Activated CD8-positive, alpha-beta memory T cell treated with anti-CD3 and anti-CD28 coated beads for 4 hours (primary cell): ENCODE measurements at places on chromosomes 16 and 17.

GRCh38 chr16:8959921-8960787, 3.6 kb downstream of the USP7 start:
- no peak for DNase-seq

DNA sequence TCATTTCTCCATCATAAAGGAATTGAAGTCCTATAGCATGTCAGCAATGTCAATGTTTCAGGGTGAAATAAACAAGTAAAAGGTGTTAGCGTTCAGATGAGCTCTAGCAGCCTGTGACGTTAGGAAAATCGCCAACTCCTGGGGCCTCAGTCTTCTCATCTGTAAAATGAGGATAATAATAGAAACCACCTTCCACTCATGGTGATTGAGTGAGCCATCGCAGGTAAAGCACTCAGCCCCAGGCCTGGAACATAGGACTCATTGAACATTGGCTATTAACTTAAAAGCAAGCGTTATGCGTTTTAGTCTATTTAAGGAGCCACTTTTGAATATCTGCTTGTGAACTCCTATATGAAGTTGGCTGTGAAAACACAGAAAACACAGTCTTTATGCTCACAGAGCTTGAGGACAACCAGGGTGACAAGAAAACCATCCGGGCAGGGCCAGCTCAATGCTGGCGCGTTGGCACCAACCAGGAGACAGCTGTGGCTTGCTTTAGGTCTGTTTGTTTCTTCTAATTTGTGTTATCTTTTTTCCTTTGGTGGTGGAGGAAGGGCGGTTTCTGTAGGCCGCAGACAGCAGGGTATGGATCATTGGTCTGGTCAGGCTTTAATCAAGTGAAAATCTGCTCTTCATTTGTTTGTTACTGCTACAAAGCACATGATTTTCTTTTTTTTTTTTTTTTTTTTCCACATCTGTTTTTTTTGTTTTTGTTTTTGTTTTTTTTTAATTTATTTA, 35.7 kb upstream of the MED9 start:
- no peak for DNase-seq

DNA sequence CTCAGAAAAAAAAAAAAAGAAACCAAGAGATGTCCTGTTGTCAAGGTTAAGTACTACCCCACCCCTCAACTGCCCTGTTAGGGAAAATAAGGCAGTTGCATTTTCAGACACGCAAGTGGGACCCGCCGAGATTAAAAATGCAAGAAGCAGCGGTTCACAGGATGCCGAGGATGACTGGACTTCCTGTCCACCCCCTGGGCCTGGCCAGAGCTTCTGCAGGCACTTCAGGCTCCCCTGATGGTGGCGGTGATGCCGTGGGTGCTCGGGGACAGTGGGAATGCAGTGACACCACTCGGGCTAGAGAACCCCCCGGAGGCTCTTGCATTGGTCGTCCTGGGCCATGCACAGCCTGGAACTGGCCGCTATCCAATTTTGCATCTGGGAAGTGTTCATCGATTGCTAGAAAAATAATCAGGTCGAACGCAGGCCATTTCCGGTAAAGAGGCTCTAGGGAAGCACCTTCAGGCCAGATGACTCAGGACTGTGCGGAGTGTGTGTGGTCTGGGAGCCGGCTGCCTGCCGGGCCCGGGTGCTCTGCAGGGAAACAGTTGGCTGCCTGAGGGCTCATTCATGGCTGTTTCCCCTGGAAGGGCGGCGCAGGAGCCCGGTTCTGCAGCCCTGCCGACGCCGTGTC, 13.4 kb upstream of the CRISPLD2 start:
- no peak for DNase-seq

- no peak for DNase-seq
Measured at GRCh38 chr17:81153340-81153803, 11.9 kb upstream of the PVALEF start.

DNA sequence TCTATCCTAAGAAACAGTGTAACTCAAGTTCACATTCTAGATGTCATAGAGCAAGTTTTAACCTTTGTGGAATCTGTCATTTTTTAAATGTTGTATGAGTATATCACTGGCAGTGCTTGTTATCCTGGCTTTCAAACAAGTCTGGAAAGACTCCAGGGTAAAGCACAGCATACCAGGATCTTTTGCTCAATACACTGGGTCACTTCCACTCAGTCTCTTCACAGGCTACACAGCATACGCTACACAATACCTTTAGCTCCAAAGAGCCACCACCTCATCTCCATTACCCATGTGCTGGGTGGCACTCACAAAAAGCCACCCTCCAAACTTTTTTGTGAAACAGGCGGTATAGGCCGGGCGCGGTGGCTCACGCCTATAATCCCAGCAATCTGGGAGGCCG, 69.5 kb downstream of the PARN start:
- no peak for DNase-seq

- DNase-seq = no peak
Measured at GRCh38 chr17:75561927-75562603, 25.5 kb upstream of the MYO15B start.

DNA sequence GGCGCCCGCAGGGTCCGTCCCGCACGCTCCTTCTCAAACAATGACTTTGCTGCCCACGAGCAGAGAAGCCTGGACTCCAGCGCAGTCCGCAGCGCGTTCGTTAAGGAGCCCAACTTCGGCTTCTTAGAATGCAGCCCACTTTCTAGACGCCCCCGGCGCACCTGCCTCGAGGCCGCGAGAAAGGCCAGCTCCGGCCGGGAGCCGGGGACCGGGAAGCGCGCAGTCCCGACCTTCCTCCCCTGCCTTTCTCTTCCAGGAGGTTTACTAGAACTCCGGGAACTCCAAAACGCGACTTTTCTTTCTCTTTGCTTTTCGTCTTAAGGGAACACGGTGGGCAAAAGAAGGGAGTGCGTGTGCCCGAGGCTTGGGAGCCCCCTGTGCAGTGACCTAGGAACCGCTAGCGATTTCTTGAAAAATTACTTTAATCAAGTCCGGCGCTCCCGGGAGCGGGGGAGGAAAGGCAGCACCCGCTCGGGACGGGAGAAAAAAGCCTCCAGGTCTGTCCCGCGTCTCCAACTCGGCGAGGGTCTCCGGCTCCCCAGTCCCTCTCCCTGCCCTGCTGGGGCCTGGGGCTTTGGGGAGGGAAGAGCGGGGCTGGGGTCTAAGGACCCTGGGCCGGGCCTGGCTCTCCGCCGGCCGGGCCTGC, 2.6 kb downstream of the HNF1B start:
- no peak for DNase-seq

DNA sequence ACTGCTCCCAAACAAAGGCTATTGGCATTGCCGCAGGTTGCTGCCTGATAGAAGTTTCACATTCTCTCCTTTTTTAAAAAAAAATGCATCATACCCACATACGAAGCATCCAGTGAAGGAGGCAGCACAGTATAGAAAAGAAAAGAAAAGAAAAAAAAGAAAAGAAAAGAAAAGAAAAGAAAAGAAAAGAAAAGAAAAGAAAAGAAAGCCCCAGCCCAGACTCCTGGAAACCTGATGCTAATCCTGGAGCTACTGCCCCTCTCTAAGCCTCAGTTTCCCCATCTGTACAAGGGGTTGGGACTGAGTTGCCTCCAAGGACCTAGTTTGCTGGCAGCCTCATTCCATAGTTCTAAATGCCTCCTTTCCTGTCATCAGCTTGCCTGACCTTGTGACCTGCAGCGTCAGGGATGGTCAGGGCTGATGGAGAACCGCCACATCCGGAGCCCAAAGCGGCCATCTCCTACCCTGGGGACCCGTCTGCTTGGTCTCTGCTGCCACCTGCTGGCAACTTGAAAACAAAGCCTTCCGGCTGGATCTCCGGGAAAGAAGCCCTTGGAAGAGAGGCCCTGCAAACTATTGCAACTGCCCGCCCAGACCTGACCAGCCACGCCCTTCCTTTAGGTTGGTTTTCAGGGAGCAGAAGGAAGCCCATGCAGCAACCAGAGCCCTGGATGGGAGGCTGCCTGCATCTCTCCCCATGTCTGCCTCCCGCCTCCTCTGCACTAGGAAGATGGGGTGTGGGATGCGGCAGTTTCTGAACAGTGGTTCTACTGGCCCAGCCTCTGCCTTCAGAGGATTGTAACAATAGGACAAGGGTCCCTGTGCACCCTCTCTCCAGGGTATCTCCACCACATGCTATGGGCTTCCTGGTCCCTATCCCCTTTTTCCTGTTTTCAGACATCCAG, 13.0 kb downstream of the AIPL1 start:
- DNase-seq = peak; percentile 47

- DNase-seq = no peak
Measured at GRCh38 chr17:9213303-9213640, 192.0 kb downstream of the NTN1 start.

DNA sequence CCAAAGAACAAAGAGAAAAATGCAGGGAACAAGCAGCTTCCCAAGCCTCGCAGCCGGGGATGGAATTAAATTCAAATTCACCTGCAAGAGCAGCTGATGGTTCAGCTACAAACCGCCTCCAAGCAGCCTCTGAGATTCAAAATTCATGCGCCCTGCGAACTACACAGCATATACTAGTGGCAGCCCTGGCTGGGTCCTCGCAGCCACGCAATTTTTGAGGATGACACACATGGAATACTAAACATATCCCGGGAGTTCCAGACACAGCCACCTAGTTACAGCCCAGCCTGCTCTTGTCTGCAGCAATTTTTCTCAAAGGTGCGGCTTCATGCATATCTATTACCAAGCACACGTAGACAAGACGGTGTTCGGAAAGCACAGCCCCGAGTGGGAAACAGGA, 35.9 kb upstream of the KIFC3 start:
- no peak for DNase-seq

- DNase-seq = no peak
Measured at GRCh38 chr17:45246861-45247428, 14.9 kb downstream of the SPATA32 start.

DNA sequence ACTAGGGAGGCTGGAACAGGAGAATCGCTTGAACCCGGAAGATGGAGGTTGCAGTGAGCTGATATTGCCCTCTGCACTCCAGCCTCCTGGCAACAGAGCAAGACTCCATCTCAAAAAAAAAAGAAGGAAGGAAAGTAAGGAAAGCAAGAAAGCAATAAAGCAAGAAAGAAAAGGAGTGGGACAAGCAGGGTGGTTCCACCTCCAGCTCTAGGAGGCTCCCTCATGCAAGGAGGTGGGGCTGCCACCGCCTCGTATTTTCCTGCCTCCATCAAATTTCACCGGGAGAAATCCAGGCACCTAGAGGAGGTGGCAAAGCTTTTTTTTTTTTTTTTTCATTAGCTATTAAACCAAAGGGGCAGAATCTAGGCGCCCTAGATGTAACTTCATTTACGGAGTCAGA, 1.0 kb downstream of the CYB561 start:
- no peak for DNase-seq

- DNase-seq = no peak
Measured at GRCh38 chr16:75576384-75576811, 10.2 kb downstream of the GABARAPL2 start.

DNA sequence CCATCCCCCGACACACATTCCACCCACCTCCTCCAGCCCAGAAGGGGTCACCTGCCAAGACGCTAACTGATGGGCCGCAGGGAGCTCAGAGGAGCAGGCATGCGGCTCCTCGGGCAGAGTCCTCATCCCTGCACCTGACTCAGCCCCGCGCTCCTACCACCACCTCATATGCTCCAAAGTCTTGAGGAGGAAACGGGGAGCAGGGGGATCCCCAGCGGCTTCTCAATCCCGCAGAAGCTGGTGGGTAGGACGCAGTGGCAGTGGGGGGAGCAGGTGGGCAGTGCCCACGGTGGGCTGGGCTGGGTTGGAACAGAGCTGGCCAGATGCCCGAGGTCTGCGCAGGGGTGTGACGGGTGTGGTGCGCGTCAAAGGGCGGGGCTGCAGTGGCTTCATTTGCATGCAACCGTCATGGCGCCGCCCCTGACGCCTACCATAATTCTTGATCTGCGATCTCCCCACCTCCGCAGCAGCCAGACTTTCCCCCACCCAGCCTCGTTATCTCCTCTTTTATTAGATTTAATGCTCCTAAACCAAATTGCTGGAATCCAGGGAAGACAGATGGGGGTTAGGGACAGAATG, 39.0 kb upstream of the EMP2 start:
- no peak for DNase-seq

DNA sequence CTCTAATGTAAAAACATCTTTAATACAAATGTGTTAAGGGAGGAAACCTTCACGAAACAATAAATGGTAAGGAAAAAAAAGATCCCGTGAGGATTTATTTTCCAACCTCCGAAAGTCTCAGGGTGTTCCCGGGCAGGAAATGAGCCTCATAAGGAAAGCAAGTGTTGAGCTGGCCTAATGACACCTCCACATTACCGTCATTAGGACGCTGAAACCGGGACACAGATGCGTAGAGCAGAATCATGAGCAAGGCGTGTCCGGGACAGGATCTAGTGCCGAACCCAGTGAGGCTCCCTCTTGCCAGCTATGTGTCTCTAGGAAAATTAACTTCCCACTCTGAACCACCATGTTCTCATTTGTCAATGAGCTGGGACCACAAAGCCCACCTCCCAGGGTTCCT, 22.7 kb upstream of the CYTH1 start:
- DNase-seq = no peak

DNA sequence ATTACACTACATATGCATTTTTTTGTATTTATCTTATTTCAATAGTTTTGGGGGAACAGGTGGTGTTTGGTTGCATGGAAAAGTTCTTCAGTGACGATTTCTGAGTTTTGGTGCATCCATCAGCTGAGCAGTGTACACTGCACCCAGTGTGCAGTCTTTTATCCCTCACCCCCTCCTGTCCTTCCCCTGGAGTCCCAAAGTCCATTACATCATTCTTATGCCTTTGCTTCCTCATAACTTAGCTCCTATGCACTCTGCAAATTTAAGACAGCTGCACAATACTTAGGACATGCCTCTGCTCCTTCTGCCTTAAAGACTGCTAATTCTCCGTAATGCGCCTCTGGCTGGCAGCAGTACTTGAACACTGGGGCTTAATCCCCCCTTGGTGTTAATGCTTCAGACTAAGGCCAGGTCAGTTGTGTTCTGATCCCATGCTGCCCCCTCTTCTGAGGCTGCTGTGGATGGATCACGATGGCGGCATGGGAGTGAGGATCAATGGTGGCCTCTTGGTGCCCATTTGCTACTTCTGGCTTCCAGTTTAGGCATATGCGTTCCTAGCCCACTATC, 146.2 kb downstream of the PARN start:
- DNase-seq = no peak

- no peak for DNase-seq
Measured at GRCh38 chr16:17759451-17760390, 289.0 kb upstream of the XYLT1 start.

GRCh38 chr17:74746922-74747321, 1.5 kb upstream of the NHERF1 start:
- DNase-seq = no peak

DNA sequence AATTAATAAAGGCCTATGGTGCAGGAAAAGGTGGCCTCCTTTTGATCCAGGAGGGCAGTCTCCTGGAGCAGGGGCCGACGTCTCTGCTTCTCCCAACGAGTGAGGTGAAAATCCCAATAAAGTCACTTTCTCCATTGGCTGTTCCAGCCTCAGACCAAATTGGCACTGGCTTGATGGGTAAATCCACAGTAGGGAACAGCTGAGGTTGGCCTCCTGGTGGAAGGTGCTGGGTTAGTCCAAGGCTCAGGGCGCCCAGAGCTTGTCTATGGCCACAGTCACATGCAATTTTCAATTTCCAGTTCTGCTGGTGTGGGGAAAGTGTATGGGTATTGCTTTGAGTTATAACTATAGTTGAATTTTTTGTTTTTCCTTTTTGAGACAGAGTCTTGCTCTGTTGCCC, 79.0 kb downstream of the NETO2 start:
- DNase-seq = no peak
